ENCODE measurements at places on chromosomes 12 and 14. TPM values are rescaled to one million over a fixed set of nuclear protein-coding genes. Genes with fewer than 3 reads are reported as not detected.

GRCh38 chr14:93155667-93156066 lies 29.0 kb downstream of the MOAP1 start:
- no peak for DNase-seq

- no peak for DNase-seq
Observed at GRCh38 chr14:59262717-59263454, 74.4 kb downstream of the DAAM1 start.

CCDC196 gene
- not detected for total RNA-seq

DNA sequence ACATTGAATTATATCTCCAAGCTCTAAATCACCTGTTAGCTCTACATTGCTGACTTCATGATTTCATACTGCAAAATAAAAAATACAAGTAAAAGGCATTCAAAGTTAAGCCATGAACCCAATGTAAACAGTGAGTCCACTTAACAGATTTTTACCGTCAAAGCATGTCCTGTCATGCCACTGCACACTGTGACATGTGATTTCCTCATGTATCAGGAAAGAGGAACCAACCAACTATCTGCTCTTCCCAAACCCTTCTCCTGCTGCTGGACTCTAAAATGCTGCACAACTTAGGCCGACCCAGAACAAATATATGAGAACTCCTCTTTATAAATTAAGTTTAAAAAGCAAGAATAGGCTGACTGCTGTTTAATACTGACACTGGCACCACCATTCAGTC lies 37.5 kb downstream of the TM7SF3 start:
- no peak for DNase-seq

- no peak for DNase-seq
Observed at GRCh38 chr14:34003691-34004090, 52.8 kb upstream of the EGLN3 start.

DNA sequence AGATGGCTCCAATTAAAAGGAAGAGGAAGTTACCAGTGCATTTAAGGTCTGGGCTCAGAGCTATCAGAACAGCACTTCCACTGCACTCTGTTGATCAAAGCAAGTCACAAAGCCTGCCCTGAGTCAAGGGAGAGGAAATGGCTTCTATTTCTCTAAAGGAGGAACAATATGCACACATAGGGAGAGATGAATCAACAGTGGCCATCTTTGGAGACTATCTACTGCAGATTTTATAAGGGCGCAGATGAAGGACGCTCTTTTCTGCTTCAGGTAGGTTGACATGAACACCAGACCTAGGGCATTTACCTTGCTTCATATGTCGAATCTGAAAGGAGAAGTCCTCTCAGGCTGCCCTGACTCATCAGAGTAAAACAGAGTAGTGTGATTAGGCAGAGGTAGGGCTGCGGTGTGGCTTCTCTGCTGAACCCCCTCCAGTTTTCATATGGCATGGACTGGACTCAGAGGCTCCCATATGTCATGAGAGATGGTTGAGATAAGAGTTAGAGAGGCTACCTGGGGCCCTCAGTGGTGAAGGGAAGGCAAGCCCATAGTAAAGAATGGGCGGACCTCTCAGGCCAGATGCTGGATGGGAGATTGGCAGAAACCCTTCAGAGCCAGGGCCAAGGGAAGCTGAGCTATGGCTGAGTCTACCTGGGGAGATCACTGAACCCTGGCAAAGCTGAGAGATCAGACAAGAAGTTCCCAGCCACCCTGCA lies 84.4 kb downstream of the ARF6 start:
- DNase-seq, result peak; percentile 54

CMKLR1 gene
- not detected for total RNA-seq

ALDH6A1 gene
- total RNA-seq, result 13.0 TPM

ABCC9 gene
- total RNA-seq, result not detected

GCH1 gene
- total RNA-seq, result 51.4 TPM

Measured in activated CD8-positive, alpha-beta T cell treated with anti-CD3 and anti-CD28 coated beads, Interleukin-2, amount 10 ng/mL, durations not matched to agents 7 days and 5 days (primary cell).